ENCODE measurements at places on chromosomes 2 and 18. TPM values are rescaled to one million over a fixed set of nuclear protein-coding genes. Genes with fewer than 3 reads are reported as not detected.

The MAB21L4 gene
- not detected for total RNA-seq

GRCh38 chr2:229084447-229084846 is 186.6 kb downstream of the PID1 start:
- DNase-seq: no peak

- no peak for DNase-seq
These were observed 23.5 kb upstream of the SKOR2 start for GRCh38 chr18:47274961-47275360.

The ANKRD30B gene
- total RNA-seq: not detected

- DNase-seq: no peak
These were observed 211.6 kb upstream of the TNP1 start for GRCh38 chr2:217071416-217071815.

The ATP6V1B1 gene
- total RNA-seq: 0.40 TPM

DNA sequence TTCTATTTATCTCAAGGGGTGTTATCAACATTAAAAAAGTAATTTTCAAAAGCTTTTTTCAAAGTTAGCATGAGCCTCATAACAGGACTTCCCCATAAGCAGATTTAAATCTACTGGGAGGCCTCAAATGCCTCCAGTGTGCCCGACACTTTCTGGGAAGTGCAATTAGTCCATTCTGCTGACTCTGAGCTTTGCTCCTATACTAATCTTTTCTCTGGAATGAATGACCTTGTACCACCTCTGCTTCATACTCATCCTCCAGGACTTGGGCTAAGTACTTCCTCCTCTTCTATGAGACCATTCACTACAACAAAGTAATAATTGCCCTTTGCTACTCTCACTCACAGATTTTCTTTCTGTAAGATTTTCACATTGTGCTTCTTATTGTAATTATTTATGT is 111.1 kb downstream of the RIT2 start:
- no peak for DNase-seq

GRCh38 chr18:31044926-31045325 is 2.4 kb upstream of the DSC3 start:
- no peak for DNase-seq

GRCh38 chr2:134217924-134218323 is 35.9 kb upstream of the MGAT5 start:
- no peak for DNase-seq

- DNase-seq: peak; percentile 45
These were observed 966 bp downstream of the ADCY3 start for GRCh38 chr2:24919037-24919505.

GRCh38 chr18:74278058-74278457 is 13.7 kb downstream of the CYB5A start:
- no peak for DNase-seq

DNA sequence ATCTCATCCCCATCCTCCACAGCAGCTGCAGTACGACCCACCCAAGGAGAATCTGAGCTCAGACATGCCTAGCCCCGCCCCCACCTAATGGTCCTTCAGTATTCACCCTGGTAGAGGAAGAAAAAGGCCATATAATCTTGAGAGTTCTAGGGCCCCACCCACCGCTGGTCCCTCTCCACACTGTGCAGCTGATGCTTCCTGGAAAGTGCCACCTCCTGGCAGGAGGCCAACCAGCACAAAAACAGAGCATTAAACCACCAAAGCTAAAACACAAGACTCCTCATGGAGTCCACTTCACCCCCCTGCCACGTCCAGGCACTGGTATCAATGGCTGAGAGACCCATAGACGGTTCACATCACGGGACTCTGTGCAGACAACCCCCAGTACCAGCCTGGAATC is 40.7 kb downstream of the MC4R start:
- no peak for DNase-seq

- DNase-seq: no peak
These were observed 520.1 kb downstream of the PIK3C3 start for GRCh38 chr18:42475157-42475556.

GRCh38 chr18:9802175-9803062 is 83.4 kb upstream of the TXNDC2 start:
- DNase-seq: no peak

DNA sequence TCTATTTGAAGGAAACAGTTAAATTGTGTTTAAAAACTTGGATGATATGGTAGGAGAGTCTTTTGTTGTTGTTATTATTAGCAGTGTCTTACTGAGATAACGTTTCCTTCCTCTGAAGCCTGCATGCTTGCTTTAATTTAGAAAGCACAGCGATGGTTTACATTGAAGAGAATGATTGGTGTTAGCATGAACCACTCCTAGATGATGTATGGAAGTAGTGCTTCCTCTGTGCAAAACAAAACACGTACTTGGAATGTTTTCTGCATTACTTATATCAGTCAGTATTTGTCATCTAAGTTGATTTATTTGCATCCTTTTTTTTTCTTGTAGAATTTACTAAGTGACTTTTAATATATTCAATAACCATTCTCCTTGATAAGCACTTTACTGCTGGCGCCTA is 89.0 kb downstream of the UGGT1 start:
- DNase-seq: no peak

The SOX11 gene
- total RNA-seq: 11.2 TPM

The RTP5 gene
- not detected for total RNA-seq

DNA sequence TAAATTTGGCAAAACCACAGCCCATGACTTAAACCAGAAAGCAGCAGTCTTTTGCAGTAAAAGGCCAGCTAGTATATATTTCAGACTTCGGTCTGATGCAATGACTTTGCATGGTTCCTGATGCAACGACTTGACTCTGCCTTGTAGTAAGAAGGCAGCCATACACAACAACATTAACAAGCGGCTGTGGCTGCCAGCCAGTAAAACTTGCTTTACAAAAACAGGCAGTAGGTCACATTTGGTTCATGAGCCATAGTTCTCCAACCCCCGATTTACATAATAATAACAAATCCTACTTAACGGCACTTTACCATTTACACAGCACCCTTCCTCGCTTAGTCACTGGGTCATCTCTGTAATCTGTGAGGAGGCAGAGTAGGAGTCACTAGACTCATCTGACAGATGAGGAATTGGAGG is 410.3 kb downstream of the LRATD1 start:
- no peak for DNase-seq

DNA sequence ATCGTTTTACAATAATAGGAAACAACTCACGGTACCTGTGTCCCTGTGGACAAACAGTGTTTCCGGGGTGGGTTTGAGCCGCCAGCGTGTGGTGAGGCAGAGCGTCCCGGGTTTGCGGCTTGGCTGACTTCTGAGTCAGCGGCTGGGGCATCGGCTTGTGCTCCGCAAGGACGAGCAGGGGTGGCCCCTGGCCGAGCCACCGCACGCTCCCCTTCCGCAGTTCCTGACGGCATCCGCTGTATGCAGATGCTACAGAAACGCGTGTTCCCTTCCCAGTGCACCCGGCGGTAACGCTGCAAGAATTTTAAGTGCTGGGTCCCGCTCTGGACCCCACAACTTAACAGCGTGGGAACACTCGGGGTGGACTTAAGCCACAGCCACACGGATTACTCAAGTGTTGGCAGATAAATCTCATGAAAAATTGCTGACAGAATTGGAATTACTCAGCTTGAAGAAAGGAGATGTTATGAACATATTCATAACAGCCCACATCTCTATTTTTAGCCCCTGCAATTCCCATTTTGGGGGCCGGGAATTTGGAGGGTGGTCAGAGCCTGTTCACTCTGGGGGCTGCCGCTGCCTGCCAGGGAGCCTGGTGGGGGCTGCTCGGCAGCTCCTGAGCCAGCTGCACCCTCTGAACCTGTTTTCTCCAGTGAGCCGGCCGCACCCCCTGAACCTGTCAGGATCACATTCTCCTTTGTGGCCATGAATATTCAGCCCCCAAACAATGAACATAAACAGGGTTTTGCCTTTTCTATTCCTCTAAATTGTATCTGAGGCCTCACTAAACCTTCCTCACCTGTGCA is 12.6 kb upstream of the KCNG2 start:
- DNase-seq: peak; percentile 53

- no peak for DNase-seq
These were observed 22.4 kb upstream of the UGP2 start for GRCh38 chr2:63819256-63819655.

The STON1 gene
- 3.3 TPM for total RNA-seq

DNA sequence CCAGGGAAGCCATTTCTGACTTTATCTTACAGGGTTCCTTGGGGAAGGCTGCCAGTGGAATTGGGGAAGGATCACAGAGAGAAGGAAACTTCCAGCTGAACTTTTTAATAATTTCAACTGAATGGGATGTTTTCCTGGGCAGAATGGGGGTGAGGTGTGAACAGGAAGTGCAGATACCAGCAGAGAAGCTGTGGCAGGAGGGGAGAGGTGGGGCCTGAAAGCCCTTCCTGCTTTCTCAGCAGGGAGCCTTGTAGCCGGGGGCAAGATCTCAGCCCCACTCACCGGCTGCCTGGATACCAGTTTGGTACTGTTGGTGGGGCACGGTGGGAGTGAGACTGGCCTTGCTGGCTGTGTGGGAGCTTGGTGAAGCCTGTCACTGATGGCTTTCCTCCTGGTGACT is 170.5 kb downstream of the ZBTB7C start:
- peak; percentile 56 for DNase-seq

Measured in Daoy (cell line).